ENCODE measurements at places on chromosomes 11 and 22.

GRCh38 chr11:17607083-17607429 lies 60.0 kb downstream of the OTOG start:
- no peak for DNase-seq

DNA sequence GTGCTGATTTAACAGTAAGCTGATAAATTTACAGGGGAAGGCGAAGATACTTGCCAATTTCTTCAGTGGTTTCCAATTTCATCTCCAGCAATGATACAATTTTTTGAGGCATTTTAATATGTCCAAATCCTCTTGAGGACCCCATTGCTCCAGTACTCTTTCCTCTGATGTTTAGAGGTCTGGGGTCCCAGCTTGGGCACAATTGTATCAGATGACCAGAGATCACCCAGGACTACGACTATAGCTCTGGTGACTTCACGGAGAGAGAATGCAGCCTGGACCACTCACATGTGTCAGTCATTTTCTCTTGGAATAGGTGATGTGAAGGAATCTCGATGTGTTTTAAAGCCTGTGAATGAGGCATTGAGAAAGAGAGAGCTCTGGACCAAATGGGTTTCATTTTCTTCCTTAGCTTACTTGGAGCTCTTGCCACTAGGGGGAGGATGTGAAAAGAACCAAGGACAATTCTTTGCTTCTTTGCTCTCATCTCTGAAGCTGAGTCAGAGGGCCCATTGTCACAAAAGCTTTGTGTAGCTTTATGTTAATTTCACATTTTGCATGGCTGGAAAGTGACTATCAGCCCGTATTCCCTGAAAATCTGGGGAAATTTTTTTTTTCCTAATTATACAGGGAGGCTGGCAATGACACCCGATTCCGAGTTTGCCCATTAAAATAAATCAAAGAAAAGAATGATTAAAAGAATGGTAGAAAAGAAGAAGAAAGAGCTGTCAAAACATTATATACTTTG lies 6.7 kb upstream of the CCDC90B start:
- peak; percentile 12 for DNase-seq

- DNase-seq = no peak
Observed at GRCh38 chr11:3880724-3881123, 25.3 kb downstream of the STIM1 start.

GRCh38 chr11:27087432-27087831 lies 46.8 kb downstream of the BBOX1 start:
- DNase-seq = no peak

- no peak for DNase-seq
Observed at GRCh38 chr11:1992111-1992510, 5.5 kb downstream of the H19 start.

- DNase-seq = no peak
Observed at GRCh38 chr22:22838148-22838786, 49.3 kb upstream of the IGLL5 start.

DNA sequence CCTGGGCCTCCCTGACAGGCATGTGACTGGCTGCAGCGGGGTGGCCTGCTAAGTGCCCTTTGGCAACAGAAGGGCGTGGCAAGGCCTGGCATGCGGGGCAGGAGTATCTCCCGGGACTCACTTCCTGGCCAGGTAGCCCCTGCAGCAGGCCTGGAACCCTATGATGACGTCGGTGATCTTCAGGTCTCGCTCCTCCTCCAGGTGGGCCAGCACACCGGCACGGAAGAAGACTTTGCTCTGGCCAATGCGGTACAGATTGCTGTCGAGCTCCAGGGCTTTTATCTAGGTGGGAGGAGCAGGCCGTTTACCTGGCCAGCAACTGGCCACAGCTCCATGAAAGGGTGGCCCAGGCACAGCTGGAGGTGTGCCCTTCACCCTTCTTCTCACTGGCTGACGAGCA lies 50.9 kb downstream of the APOL1 start:
- no peak for DNase-seq

DNA sequence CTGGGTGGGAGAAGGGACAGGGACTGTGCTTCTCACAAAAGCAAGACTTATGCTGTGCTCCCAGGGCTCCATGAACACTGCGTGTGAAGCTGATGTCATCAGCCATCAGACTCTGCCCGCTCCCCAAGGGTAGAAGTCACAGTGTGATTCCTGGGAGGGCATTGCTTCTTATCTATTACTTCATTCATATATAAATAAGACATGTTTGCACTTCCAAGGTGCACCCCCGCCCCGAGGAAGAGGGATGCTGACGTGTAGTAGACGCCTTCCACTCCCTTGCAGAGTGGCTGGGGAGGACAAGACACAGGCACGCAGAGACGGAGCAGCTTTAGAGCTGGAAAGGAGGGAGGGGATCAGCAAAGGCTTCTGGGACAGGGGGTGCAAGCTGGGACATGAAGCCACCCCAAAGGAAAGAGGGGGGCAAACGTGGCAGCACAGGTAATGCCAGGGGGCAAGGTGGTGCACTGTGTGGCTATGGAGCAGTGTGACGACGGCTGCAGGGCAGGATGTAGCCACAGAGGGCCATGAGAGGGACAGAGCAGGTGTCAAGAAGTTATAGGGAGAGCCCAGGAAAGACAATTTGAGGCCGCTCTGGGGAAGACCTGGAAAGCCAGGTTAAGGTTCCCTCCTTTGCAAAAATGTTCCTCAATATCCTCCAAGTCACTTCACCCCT lies 558.5 kb downstream of the MN1 start:
- DNase-seq = no peak

DNA sequence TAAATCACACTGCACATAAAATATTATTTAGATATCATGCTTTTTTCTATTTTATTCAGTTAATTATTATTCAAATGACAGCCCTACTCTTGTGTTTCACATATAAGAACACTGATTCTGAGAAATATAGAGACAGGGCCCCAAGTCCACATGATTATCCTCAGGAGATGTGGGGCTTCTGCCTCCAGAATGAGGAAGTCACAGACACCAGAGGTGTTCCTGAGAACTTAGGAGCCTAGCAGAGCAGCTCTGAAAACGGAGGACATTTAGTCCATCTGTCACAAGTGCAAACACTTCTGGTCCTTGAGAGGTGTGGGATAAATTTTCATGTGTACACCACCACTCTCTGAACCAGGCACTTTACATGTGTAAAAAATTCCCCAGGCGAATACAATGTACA lies 26.2 kb downstream of the TRIM66 start:
- DNase-seq = no peak

DNA sequence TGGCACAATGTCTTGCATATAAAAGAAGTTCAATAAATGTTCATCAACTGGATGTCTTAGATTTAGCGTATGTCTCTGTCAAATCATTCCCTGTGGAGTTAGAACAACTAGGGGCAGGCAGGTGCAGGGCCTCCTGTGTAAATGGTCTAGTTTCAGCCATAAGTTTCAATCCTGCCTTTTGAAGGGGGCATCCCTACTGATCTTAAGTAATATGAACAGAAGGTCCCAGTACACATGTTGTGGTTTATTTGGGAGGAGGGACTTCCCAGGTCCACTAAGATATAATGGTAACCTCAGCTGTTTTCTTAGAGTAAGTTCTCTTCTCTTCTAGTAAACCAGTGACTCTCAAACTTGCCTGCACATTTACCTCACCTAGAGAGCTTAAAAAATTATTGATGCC lies 19.8 kb downstream of the TTC12 start:
- DNase-seq = no peak

GRCh38 chr11:130051082-130051481 lies 18.6 kb upstream of the APLP2 start:
- DNase-seq = no peak

GRCh38 chr11:107751082-107751481 lies 39.2 kb upstream of the SLN start:
- DNase-seq = no peak

DNA sequence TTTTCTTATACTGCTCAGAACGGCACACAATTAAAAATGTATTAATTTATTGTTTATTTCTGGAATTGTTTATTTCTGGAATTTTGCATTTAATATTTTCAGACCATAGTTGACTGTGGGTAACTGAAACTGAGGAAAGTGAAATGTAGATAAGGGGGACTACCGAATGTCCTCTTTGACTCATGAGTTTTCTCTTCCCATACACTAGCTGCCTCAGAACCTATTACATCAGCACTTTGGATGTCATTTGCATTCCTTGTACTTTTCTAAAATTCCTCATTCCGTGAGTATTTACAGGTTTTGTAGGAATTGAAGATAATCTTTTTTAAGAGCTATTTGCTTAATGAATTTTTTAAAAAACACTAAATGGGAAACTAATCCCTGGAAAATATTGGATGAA lies 29.8 kb downstream of the ZC3H12C start:
- DNase-seq = no peak

DNA sequence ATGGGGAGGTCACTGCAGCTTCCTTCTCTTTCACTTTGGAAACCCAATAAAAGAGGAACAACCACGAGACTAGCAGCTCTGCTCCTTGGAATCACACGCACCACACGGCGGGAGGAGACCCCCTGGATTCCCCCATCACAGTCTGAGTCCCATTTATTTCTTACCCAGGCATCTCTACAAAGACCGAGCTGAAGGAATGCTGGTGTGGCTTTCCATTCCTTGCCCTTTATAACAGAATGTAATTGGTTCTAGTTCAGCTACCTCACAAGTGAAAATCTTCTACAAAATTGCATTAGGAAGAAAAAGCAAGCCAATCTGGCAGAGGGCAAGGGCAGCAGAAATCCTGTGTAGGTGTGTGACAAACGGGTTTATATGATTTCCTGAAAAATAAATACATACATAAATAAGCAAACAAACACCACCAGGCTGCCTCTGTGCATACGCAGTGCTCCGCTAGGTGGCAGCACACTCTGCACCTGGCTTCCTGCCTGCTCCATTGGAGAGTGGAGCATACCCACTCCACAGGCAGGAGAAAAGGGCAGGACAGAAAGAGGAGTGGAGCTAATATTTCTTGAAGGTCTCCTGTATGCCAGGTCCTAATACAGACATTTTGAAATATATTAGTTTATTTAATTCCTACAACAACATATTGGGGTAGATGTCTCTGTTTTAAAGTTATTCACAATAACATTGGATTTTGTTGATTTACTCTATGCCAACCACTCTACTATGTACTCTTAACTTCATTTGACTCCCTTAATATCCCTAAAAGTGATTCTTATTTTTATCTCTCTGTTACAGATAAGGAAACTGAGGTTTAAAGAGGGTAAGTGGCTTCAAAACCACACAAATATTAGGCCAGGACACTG lies 673.1 kb downstream of the KCNA4 start:
- peak; percentile 5 for DNase-seq

DNA sequence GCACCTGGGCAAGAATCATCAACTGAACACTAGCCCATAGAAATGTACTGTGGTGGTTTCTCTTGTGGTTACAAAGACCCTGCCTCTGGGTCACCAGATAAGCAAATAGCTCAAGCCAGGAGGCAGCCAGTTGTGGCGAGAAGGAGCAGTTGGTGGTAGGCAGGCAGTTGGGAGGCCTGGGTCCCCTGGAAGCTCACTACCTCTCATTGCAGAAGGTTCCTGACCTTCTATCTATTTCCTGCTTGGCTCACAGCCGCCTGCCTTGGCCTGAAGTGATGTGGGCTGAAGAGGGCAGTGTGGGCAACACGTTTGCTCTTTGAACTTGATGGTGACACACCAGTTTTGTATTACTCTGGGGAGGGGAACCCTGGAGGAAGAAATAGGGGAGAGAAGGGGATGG lies 34.7 kb downstream of the NECTIN1 start:
- DNase-seq = no peak

GRCh38 chr11:70000228-70000627 lies 77.9 kb upstream of the ANO1 start:
- no peak for DNase-seq

GRCh38 chr11:76526878-76527277 lies 82.1 kb downstream of the EMSY start:
- no peak for DNase-seq

DNA sequence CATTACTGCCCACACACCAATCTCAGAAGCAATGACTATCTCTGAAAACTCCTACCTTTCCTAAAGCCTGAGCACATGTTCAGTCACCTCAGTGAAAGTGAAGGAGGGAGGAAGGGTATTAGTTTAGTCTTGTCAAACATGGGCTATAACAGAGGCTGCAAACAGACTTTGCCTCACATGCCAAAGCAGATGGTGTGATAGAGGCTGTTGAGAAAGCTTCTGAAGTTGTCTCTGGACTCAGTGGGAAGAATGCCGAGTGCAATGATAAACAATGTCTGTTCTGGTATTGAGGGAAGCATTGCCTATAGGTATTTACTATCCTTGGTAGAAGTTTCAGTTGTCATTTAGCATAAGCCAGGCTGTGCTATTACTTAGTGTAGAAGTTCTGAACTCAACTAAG lies 314.5 kb upstream of the CCDC90B start:
- no peak for DNase-seq

DNA sequence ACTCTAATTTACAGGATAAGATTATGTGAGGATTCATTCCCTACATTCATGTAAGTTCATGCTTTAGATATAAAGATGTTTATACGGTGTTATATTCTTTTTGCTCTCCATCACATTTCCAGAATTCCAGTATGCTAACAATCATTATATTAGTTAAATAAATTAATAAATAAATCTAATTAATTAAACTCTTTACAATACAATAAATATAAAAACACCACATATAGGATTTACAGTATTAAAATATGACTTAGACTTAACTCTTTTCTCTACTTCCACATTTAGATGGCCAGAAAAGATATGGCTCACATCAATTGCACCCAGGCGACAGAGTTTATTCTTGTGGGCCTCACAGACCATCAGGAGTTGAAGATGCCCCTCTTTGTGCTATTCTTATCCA lies at the start of gene OR8U1:
Gene OR8U1 (plus strand): TSS at position 301 of the 400 bp plus-strand sequence. CDS start 0 bp downstream, at position 301.
- no peak for DNase-seq

- no peak for DNase-seq
Observed at GRCh38 chr22:49633010-49633324, 194.7 kb downstream of the BRD1 start.

GRCh38 chr22:37553725-37554124 lies 6.6 kb upstream of the CDC42EP1 start:
- DNase-seq = no peak

GRCh38 chr11:86219311-86220193 lies 25.0 kb upstream of the EED start:
- no peak for DNase-seq

DNA sequence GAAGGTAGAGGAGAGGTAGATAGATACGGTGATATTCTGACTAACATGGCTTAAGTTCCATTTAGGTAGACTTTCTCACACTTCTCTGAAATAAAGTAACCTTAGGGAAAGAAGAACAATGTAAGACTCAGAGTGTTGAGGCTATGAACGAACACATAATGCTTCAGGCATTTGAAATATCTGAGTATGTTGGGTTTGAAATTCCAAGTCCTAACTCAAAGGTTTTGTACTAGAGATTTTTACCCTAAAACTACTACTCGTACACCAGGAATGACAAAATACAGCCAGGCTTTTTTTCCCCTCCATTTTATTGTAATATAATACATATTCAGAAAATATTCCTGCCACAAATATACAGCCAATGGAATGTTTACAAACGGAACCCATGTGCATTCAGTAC lies 592.6 kb downstream of the ETS1 start:
- DNase-seq = no peak

DNA sequence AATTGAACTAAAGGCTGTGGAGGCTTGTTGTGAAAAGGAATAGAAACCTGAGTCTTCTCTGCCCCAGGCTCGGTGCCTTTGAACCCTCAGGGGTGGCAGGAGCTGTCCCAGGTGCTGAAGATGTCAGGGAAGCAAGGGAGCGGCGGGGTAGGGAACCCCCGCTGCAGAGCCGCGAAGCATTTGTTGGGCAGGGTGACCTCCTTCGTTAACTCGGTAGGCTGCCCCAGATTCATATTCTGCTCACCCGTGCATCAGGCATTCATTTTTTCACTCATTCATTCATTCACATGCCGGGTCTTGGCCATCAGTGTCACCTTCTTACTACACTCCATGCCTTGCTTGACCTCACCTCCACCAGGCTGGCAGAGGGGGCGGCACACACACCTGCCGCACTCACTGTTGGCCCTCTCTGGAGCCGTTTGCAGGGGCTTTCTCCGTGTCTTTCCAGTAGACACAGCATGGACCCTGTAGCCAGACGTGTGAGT lies 618.9 kb downstream of the BRD1 start:
- no peak for DNase-seq

Data from GM18507 (cell line).